Lower lobe of right lung (tissue), 2 donors: ENCODE measurements at places on chromosomes 11 and 22.
A peak's percentile ranks its signal among the peaks of the same experiment; 100 is the strongest.

DNA sequence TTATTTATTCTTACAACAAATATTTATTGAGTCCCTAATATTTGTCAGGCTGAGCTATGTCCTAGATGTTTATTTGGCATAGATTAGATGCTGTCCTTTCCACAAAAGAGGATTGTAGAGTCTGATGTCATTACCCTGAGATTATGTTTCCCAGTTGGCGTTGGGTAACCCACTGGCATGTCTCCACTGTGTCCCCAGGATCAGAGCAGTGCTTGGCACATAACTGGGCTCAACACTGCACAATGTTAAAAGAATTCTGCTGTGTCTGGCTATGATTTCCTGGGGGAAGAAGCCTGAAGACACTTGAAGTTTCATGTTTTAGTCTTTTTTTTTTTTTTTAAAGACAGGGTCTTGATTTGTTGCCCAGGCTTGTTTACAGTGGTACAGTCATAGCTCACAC lies 4.0 kb downstream of the RCN1 start:
- no peak for DNase-seq

GRCh38 chr22:47196881-47197772 lies 434.7 kb downstream of the TBC1D22A start:
- no peak for DNase-seq

GRCh38 chr22:33577862-33578411 lies 342.3 kb downstream of the LARGE1 start:
- DNase-seq = no peak

GRCh38 chr11:18374956-18375355 lies 19.4 kb upstream of the LDHA start:
- DNase-seq = no peak

DNA sequence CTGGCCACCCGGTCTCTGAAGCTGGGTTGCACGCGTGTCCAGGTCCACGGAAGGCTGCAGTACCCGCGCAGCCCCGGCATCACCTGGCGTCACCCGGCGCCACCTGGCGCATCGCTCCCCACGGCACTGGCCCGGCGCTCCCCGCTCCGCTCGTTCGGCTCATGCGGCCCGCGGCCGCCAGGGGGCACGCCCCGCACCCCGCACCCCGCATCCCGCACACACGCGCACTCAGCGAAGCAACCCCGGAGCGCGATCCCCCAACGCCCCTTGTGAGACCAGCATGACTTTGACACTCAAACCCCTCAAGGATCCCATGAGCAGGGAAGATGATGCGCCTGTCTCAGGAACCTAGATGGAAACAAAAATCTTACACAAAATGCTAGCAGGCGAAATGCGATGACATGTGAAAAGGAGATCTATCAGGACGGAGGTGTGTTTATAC lies 11.9 kb downstream of the B3GNT6 start:
- DNase-seq = peak; percentile 66

DNA sequence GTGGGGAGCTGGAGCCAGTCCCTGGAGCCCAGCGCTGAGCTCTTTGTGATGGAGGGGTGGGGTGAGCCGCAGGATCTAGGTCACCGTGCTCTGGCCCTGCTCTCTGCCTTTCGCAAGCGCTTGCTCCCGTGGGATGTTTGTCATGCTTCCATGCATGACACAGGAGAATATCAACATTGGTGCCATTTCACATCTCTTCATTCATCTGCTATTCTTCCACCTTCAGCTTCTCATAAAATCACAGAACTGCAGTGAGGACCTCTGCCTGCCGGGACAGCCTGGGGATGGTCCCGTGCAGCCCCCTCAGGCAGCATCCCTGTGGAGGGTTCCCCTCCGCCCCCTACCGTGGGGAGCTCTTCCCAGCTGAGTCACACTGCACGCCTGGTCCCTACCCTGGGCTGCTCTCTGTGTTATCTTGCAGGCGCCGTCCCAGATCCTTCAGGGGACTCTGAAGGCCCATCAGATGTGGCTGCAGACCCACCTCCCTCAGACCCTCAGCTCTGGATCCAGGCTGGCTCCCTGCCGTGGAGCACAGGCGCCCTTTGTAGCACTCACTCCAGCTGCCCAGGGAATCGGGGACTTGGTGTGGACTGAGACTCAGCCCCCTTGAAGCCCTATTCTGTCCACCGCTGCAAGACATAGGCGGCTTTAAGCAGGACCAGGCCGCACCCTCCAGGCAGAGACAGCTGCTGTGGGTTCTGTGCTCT lies 5.1 kb upstream of the SEPTIN5 start:
- peak; percentile 18 for DNase-seq

- DNase-seq = no peak
Observed at GRCh38 chr11:95135155-95135554, 45.5 kb downstream of the ENDOD1 start.

DNA sequence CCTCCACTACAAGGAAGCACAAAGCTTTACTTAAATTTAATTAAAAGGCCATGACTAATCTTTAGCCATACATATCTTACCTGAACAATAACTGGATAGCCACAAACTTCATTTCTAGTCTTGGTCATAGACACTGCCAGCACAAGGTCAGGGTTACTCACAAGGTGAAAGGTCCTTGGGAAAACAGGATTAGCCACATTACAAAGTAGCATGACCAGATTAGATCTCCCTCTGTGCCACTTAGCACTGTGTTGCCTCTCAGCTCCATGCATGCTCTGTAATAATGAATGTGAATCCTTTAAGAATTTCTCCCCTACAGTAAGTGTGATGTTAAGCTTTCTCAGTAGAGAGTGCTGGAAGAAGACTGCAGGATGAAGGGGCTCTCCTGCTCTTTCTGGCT lies 325.1 kb upstream of the MPPED2 start:
- no peak for DNase-seq

- DNase-seq = no peak
Observed at GRCh38 chr11:3189196-3189843, 24.2 kb upstream of the OSBPL5 start.

GRCh38 chr11:73518195-73518594 lies 79.7 kb downstream of the FAM168A start:
- DNase-seq = no peak
